NCI-H1048 (cell line): ENCODE measurements at places on chromosomes 12 and 14.

GRCh38 chr14:64709126-64709525 lies 4.9 kb downstream of the PLEKHG3 start:
- no peak for DNase-seq

DNA sequence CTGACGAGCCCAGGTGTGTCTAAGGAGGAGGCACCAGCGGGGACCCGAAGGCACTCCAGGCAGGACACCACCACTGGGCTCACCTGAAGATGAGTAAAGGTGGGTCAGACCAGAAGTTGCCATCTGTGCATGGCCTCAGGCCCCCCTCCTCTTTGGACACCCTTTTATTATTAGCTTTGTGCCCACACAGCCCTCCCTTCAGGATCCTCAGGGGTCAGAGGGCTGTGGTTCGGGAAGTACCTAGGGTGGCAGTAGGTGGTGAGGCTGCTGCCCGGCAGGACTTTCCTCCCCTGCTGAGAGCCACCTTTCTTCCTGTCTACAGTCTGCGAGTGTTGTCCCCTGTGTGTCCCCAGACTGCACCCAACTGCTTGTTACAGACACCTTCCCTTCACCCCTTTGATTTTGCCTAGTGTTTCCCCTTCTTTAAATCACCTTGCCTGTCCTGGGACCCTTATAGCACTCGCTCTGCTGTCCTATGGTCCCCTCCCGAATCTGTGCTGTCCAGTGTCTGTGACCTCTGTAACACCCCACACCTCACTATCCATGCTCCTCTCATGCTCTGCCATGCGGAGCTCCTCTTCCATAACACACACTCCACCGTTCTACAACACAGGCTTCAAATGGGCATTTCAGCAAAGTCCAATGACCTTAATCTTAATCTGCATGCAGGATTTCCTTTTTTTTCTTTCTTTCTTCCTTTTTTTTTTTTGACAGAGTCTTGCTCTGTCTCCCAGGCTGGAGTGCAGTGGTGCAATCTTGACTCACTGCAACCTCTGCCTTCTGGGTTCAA lies 25.7 kb downstream of the SOAT2 start:
- no peak for DNase-seq

- no peak for DNase-seq
Observed at GRCh38 chr12:75812271-75813018, 219.1 kb downstream of the PHLDA1 start.

- no peak for DNase-seq
Observed at GRCh38 chr12:71054551-71054950, 103.2 kb downstream of the TSPAN8 start.

DNA sequence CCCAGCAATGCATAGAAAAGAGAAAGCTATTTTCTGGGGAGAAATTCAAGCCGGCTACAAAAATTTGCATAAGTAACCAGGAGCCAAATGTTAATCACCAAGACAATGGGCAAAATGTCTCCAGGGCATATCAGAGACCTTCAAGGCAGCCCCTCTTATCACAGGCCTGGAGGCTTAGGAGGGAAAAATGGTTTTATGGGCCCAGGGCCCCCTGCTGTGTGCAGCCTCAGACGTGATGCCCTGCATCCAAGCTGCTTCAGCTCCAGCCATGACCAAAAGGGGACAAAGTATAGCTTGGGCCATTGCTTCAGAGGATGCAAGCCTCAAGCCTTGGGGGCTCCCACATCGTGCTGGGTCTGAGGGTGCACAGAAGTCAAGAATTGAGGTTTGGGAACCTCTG lies 15.8 kb downstream of the TMEM233 start:
- no peak for DNase-seq

DNA sequence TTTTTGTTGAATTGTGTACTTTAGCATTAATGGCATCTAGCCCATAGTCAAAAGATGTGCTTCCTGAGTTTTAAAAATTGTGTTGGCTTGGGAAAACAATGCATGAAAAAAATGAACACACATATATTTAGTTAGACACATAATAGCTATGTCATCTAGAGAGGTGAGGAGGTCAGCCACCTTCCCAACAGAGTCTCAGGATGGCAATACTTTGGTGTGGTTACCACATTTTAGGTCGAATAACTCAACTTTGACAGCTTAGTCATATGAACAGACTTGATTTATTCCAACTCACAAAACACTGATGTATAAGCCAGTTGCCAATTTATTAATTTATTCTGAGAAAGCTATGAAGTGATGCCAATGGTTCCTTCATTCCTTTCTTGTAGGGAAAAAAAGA lies 114.0 kb downstream of the ETNK1 start:
- DNase-seq, result no peak
